Pancreas (tissue), 10 donors: ENCODE measurements at places on chromosomes 3 and 15. TPM values are rescaled to one million over a fixed set of nuclear protein-coding genes. Genes with fewer than 3 reads are reported as not detected.

ATP10A gene
- total RNA-seq: 1.2 TPM

UCN2 gene
- not detected for total RNA-seq

DUOXA2 gene
- 7.3 TPM for total RNA-seq

POPDC2 gene
- 3.3 TPM for total RNA-seq

TMIE gene
- 0.14 TPM for total RNA-seq

NOX5 gene
- 0.05 TPM for total RNA-seq

TMEM212 gene
- not detected for total RNA-seq

VILL gene
- 6.6 TPM for total RNA-seq

GABRG3 gene
- total RNA-seq: not detected

TRIM59 gene
- 1.7 TPM for total RNA-seq

CLDN16 gene
- 0.12 TPM for total RNA-seq

CLEC3B gene
- 7.4 TPM for total RNA-seq

WDR49 gene
- 0.14 TPM for total RNA-seq

A4GNT gene
- 1.0 TPM for total RNA-seq

MFGE8 gene
- 6.1 TPM for total RNA-seq

CDHR4 gene
- not detected for total RNA-seq

UTS2B gene
- total RNA-seq: 0.26 TPM

ALPK3 gene
- 23.7 TPM for total RNA-seq

GMPS gene
- 38.7 TPM for total RNA-seq

EDEM1 gene
- total RNA-seq: 27.8 TPM

MINDY4B gene
- not detected for total RNA-seq

TTLL13 gene
- not detected for total RNA-seq

SV2B gene
- 3.6 TPM for total RNA-seq

KNG1 gene
- not detected for total RNA-seq

SCG5 gene
- 37.4 TPM for total RNA-seq

KNL1 gene
- total RNA-seq: 0.90 TPM

UROC1 gene
- not detected for total RNA-seq
